ENCODE measurements at places on chromosomes 11 and 22. TPM values are rescaled to one million over a fixed set of nuclear protein-coding genes. Genes with fewer than 3 reads are reported as not detected.
A peak's percentile ranks its signal among the peaks of the same experiment; 100 is the strongest.

DNA sequence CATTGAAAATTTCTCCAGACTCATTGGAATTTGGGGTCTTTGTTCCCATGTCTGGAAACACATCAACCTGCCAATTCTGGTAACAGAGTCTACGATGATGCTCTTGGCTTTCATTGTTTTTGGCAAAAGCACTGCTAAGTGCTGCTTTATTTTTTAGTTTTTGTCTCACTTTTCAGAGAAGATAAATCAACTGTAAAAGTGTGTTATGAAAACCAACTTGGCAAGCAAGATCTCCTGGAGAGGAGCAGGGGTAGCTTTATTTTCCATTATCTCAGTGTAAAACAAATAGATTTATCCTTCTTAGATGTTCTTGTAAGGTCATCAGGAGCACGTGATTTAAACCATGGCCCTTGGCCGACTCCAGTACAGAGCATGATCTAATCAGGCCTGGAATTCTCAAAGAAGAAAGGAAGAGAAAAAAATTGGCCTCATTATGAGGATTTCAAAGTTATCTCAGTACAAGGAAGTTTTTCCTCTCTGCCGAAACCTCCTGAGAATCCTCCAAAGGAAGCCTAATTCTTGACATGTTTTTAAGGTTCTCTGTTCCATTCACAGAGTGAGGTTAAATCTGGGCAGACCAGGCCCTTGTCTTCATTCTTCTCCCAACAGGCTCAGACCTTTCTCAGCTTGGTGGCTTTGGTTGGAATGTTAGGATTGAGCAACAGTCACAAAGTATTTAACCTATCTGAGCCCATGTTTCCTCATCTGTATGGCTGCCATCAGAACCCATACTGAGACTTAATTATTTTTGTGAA is 16.4 kb upstream of the PAMR1 start:
- DNase-seq: peak; percentile 82

DNA sequence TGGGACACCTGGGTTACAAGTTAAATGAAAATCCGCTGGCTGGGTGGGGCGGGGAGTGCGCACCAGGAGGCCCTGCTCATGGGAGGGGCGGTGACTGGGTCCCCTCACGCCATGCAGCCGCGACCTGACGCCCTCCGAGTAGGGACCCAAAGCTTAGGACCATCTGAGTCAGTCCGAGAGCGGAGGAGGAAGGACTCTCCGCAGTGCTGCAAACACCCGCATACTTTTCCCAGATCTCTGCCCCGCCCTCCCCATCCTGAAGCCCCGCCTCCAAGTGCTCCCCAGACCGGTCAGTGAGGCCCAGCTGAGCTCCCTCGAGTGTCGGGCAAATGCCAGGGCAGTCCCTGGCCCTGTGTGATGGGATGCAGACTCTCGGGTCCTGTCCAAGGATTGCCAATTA is 6.6 kb upstream of the FLI1 start:
- DNase-seq: no peak

DNA sequence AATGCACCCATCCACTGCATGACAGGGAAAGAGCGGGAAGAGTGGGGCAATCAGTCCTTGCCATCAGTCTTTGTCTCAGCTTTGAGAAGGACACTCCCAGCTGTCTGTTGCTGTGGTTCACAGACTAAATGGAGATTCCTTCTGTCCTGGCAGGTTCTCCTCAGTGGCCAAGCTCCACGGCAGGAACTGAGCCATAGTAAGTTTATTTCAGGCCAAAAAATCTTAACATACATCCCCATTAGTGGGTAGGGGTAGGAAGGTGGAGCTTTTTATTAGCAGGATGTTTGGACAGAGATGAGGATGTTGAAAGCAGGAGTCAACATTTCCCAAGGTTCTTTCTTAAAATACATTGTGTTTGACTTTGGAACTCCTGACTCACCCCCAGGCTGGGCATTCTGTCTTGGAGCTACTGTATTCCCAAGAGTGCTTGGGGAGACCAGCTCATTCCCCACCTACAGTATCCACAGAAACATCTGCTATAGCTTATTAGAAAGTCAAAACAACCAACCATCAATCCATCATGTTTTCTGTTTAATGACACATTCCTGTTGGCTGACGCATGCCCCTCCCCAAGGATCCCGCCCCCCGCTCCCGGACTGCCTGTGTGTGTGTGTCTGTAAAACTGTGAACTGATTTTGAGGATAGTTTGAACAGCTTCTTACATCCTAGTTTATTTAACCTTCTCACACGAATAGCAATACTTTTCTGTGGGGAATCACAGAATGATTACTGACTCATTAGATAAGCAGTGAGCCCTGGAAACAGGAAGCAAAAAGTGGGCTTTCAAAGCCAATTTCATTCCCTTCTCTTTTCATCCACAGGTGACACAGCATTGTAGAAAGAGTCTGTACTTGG is 109.5 kb downstream of the CCDC81 start:
- peak; percentile 79 for DNase-seq

The TMEM25 gene
- 14.5 TPM for total RNA-seq

DNA sequence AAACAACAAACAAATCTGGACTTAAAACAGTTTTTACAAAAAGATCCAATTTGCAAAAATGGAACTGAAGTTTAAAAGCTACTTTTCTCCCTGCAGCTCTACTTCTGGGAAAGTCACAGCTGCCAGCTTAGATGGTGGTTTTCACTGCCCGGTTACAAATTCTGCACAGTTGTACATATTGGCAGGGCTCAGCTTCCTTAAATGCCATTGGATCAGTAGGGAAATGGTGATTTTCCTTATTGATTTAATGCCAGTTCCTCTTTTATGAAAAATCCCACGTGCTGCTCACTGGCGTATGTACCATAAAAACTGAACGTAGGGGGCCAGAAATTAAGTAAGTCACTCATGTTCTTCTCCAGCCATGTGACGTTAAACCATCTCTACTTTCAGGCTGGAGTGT is 22.8 kb downstream of the GRAP2 start:
- DNase-seq: no peak

GRCh38 chr11:45960387-45961095 is 38.1 kb downstream of the LARGE2 start:
- DNase-seq: no peak

GRCh38 chr11:118705111-118705741 is 25.8 kb upstream of the TREH start:
- DNase-seq: no peak
